ENCODE measurements at places on chromosomes 6 and 20.

DNA sequence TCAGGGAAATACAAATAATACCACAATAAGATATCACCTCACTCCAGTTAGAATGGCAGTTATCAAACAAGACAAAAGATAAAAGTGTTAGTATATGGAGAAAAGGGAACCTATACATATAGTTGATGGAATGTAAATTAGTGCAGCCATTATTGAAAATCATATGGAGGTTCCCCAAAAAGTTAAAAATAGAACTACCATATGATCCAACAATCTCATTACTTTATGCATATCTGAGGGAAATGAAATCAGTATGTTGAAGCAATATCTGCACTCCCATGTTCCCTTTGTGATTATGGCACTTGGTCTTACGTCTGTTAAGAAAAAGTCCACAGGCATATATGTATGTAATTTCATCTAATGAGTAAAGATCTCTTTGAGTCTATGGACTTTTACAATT, 96.9 kb downstream of the STXBP5 start:
- DNase-seq, result no peak

DNA sequence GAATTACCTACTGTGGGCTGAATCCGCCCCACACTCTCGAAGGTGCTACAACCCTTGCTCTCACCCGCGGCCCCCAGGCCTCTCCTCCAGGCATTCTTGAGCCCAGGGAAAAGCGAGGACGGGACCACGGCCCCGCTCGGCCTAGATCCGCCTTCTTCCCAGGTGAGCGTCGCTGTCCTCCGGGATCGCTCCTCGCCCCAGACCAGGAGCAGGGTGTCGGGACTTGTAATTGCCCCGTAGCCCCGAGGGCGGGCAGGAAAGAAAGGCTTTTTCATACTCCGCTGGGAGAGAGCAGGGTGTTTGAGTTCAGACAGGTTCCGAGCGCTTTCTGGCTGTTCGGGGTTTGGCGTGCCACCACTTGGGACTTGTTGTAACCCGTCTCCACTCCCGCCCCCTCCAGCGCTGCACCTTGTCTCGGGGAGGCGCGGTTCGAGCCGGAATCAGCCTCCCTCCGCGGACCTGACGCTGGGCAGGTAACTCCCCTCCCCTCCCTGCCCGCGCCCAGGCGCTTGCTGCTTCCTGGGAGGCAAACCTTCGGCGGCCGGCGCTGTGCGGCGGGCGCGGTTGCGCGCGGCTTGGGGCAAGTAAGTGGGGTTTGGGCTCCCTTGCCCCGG, at the start of gene FAM83B:
Gene FAM83B (plus strand): TSS at position 529 of the 614 bp plus-strand sequence. CDS start 23,476 bp downstream, outside the sequence.
- no peak for DNase-seq

- DNase-seq, result no peak
Measured at GRCh38 chr6:35633579-35634089, 55.1 kb downstream of the FKBP5 start.

DNA sequence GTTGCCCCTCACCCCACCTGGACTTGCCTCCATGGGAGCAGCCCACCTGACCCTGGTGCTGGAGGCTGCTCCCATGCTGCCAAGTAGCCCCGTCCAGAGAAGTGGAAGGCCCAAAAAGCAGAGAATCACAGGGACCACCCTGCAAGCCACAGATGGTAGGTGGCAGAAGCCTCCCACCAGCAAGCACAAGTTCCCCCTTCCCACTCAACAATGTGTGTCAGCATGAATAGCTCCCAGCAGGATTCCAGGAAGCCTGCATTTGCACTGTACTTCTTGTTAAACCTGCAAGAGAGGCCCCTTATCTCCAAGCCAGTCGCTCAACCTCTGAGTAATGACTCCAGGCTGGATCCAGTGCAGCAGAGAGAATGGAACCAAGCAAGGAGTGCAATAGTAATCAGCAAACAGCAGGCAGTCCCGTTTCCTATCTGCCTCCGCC, 180.8 kb upstream of the CST7 start:
- DNase-seq, result no peak

- DNase-seq, result no peak
Measured at GRCh38 chr6:13180538-13180937, 147.8 kb downstream of the TBC1D7 start.

DNA sequence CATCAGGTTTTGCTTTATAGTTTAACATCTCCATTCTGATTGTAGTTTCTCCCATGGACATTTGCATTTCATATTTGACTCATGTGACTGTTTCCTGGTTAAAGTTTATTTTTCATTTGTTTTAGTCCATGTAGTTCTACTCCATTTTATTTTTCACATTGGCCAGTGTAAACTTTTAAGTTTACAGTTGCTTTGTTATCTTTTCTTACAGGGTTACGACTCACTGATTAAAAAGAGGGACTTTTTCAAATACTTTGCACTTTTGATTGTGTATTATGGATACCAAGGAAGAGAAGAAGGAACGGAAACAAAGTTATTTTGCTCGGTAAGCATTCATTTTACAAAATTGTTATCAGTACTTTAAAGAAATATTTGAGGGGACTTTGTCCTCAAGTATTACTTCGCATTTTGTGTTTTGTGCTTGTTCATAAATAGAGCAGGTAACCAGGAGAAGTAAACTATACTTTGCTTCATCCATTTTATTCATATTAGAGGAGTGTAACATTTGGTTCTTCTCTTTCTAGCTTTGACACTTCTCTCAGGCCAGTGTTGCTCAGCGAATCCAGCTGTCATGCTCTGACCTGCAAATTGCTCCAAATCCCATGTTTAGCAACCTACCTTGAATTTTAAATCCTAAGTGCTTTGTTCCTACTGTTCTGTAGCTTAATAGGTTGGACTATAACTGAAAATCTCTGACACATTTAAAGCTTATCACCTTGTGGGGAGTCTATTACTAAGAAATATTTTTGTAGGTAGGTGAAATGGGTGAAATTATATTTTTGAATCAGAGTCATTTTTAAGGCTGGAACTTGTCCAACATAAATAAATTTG, 24.5 kb downstream of the NCOA7 start:
- DNase-seq, result no peak

- peak; percentile 29 for DNase-seq
Measured at GRCh38 chr6:144415835-144416237, 130.7 kb downstream of the UTRN start.

DNA sequence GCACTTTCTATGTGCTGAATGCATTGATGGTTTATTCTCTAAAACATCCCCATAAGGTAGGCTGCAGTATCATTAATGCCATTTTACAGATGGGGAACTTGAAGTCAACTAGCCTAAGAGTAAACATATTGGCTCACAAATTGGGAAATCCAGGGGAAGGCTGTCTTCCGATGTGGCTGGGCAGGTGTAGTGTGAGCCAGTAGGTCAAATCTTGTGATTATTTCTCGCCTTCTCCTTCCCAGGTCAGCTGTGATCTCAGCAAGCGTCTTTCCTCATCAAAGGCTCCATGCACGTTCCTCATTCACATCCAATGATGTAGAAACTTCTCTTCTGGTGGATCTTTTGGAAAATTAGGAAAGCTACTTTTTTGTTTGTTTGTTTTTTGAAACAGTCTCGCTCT, 94.1 kb upstream of the SHLD1 start:
- DNase-seq, result peak; percentile 24

DNA sequence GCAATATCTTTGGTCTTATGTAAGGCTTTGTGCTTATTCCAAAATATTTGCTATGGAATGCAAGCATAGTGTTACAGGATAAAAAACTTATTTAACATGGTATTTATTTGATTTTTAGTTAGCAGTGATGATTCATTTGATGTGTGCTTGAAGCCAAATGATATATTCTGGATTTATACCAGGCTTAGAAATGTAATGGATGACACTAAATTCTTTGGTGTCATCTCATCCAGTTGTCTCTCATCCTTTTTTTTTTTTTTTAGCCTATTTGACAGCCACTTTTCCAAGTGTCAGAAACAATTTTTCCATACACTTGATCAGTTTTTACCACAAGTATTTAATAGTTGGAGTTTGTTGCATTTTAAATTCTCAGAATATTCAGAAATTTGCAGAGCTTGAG, 515.3 kb downstream of the CDKAL1 start:
- DNase-seq, result no peak

- no peak for DNase-seq
Measured at GRCh38 chr6:136404007-136404406, 114.4 kb upstream of the BCLAF1 start.

- no peak for DNase-seq
Measured at GRCh38 chr20:58647162-58647795, 3.8 kb upstream of the STX16 start.

DNA sequence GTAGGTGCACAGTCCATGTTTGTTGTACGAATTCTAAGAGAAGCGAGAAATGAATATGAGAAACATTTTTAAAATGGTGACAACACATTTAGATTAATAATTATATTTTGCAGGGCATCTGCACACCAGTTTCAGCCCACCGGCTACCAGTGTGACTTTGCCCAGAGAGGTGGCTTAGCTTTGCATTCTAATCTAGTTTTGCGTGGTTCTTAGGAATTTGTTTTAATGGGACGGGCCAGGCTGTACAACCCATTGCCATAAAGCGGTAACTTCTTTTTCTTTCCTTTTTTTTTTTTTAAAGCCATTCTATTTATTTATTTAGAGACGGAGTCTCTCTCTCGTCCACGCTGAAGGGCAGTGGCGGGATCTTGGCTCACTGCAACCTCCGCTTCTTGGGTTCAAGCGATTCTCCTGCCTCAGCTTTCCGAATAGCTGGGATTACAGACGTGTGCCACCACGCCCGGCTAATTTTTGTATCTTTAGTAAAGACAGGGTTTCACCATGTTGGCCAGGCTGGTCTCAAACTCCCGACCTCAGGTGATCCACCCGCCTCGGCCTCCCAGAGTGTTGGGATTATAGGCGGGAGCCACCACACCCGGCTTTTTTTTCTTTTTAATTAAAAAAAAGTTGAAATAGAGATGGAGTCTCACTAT, 829 bp downstream of the MANBAL start:
- peak; percentile 23 for DNase-seq

- DNase-seq, result no peak
Measured at GRCh38 chr20:58224974-58225373, 3.5 kb downstream of the ANKRD60 start.

DNA sequence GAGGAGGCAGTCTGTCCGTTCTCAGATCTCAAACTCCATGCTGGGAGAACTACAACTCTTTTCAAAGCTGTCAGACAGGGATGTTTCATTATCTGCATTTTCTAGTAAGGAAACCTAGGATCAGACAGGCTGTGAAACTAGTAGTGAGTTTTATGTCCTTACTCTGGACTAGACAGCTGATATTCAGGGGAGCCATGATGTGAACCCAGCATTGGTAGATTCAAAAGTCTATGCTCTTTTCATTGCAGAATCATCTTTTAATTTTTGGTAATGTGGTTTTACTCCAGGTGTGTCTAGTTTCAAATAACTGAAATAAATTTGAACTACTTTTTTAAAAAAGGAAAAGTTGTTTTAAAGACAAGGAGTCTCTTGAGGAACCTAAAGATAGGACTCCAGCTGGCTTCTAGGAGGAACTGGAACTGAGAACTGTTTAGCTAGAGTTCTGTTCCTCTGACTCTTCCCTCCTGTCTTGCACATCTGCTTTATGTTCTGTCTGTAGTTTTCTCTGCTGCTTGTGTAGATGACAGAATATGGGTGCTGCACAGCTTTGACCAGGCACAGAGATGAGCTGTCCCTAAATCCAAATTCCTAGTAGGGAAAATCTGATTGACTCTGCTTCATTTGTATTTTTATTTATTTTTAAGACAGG, 27.8 kb upstream of the RNF144B start:
- no peak for DNase-seq

DNA sequence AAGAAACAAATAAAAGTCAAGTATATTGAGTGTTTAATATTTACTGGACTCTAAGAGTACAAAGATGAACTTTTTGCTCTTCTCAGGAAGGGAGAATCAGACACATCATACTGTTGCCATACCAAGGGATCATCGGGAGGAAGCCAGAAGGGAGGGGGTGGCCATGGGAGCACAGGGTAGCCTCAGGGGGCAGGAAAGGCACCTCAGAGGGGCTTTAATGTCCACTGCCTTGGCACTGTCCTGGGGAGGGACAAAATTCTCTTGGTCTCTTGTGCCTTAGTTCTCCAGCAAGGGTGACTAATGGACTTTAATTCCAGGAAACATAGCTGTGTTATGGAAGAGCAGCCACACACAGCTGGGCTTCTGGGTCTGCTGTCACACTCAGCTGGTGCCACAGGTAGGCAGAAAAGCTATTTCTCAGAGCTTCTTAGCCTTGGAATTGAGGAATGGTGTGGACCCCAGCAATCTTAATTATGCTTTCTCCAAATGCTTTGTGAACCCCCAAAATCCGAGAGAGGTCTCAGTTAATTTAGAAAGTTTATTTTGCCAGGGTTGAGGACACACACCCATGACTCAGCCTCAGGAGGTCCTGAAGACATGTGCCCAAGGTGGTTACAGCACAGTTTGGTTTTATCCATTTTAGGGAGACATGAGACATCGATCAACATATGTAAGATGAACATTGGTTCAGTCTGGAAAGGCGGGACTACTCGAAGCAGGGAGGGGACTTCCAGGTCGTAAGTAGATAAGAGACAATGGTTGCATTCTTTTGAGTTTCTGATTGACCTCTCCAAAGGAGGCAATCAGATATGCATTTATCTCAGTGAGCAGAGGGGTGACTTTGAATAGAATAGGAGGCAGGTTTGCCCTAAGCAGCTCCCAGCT, 53.2 kb downstream of the MRAP2 start:
- DNase-seq, result no peak

GRCh38 chr6:116476002-116476678, 15.0 kb downstream of the CALHM6 start:
- DNase-seq, result peak; percentile 29

- no peak for DNase-seq
Measured at GRCh38 chr6:4344317-4344899, 209.0 kb upstream of the ECI2 start.

DNA sequence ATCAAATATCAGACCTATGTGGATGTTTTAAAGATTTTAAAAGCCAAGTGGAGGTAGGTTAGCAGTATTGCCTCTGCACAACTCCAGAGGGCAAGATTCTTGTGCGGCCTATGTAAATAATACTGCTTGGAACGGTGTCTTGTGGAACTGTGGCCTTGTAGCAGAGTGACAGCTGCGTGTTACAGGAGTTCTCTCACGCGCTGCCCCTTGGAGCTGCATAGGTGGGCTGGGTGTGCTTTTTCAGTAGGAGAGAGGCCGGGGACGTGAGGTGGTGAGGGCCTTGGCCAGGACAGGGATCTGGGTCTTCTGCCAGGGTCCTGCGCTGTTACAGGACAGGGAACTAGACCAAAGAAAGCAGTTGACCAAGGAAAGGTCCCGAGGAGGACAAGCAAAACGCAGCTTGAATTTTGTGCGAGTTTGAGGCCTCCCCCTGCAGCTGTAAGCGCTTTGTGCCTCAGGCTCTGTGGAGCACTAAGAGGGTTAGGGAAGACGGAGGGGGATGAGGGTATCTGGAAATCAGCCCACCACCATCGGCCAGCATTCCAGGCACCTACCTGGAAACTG, 1.5 kb downstream of the TMEM181 start:
- no peak for DNase-seq

DNA sequence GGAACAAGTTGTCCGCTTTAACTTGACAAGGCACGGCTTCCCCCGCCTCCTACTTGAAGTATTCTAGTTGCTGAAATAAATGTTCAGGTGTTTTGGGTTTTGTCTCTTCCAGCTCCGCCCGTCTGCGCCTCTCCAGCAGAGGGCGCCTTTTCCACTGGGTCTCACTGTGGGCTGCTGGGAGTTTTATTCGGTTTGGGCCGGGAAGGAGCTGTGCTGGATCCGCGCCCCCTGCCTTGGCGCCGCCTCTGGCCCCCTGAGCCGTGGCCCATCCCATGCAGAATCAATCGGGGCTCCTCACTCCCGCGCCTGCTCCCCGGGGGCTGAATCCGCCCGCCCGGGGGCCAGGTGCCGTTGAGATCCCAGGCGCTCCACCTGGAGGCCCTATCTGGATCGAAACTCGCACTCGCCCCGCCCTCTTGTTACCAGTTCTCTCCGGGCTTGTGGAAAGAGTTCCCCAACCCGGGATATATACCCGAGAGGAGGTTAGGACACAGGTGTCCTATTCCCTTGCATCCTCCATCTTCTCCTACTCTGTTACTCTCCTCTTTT, 51.0 kb upstream of the TCF21 start:
- no peak for DNase-seq

Measured in fibroblast of villous mesenchyme (primary cell).